Esophagus squamous epithelium (tissue), 5 donors: ENCODE measurements at places on chromosomes 16 and 17. TPM values are rescaled to one million over a fixed set of nuclear protein-coding genes. Genes with fewer than 3 reads are reported as not detected.

DNA sequence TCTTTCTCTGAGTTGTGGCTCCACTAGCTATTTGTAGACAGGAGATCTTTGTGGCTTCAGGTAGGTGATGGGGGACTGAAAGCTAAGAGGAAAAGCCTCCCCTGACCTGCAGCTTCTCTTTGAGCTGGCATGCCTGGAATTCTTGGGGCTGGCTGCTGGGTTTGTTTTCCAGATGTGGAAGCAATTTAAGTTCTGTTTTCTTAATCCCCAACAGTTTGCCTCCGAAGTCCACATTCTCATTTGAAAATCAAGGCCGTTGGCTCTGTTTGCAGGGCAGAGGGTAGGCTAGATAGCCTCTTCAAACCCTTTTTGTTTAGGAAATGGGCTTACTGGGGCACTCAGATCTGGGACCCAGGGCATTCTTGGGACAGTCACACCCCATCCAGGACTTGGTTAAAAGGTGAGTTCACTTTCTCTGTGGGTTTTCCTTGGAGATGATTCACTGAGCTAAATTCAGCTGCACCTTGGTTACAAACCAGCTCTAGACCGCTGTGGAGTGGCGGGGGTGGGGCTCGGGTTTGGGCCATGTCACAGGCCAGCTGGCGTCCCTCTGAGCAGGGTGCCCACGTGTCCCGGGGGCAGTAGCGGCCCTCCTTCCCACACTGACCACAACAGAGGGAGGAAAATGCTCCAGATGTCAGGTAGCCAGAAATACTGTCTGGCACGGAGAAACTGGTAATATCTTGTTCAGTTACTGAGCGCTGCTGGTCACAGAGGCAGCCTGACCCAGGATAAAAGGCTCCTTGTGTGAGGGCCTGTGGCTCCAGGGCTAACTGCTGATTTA is 108.5 kb downstream of the RAB11FIP4 start:
- H3K27ac ChIP-seq = no peak overlapping the region
- no peak overlapping the region for H3K4me3 ChIP-seq
- H3K4me1 ChIP-seq = peaks cover under 1% of the 10 kb centered on the region
- DNase-seq = no peak
- no peaks in the 10 kb centered on the region for H3K36me3 ChIP-seq

Gene GGT6
- 49.9 TPM for total RNA-seq

Gene KRTAP3-2
- not detected for total RNA-seq

- no peaks in the 10 kb centered on the region for H3K36me3 ChIP-seq
- no peak overlapping the region for H3K4me3 ChIP-seq
- H3K27ac ChIP-seq = no peak overlapping the region
- H3K4me1 ChIP-seq = no peaks in the 10 kb centered on the region
These were observed 84.4 kb upstream of the XYLT1 start for GRCh38 chr16:17555176-17555575.

GRCh38 chr16:84406006-84406963 is 37.9 kb downstream of the ATP2C2 start:
- no peaks in the 10 kb centered on the region for H3K36me3 ChIP-seq
- H3K4me1 ChIP-seq = no peaks in the 10 kb centered on the region
- H3K4me3 ChIP-seq = no peak overlapping the region
- H3K27me3 ChIP-seq = no peaks in the 10 kb centered on the region

Gene GJC1
- 2.0 TPM for total RNA-seq

DNA sequence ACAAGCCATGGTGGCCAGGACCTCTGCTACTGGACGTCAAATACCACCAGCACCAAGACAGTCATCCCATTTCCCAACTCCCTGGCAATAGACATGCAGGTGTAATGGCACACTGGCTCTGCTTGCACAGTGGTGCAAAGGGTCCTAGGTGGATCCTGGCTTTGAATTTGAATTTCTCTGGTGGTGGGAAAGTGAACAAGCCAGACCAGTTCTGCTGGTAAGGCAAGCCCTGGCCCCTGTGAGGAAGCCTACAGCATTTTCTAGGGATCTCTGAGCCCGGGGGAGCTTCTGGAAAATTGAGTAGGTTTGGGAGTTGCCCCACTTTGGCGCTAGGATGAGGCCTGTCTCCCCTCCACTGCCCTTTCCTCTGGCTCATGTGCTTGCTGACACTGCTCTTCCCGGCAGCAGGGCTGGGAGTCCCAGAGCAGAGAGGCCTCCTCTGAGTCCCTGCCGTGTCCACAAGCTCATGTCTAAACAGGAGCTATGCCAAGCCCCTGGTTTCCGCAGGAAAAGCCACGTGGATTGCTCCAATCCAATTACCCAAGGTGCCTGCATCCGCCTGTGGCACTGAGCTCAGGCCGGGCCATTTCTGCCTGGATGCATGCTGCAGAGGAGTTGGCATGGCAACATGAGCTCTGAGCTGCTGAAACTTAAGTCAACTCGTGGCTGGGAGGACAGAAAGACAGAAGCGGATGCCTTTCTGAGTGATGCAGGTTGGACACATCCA is 67.0 kb downstream of the PRMT7 start:
- no peaks in the 10 kb centered on the region for H3K36me3 ChIP-seq
- H3K4me1 ChIP-seq = peaks cover 5% of the 10 kb centered on the region
- DNase-seq = no peak
- no peak overlapping the region for H3K4me3 ChIP-seq
- H3K27ac ChIP-seq = no peak overlapping the region

DNA sequence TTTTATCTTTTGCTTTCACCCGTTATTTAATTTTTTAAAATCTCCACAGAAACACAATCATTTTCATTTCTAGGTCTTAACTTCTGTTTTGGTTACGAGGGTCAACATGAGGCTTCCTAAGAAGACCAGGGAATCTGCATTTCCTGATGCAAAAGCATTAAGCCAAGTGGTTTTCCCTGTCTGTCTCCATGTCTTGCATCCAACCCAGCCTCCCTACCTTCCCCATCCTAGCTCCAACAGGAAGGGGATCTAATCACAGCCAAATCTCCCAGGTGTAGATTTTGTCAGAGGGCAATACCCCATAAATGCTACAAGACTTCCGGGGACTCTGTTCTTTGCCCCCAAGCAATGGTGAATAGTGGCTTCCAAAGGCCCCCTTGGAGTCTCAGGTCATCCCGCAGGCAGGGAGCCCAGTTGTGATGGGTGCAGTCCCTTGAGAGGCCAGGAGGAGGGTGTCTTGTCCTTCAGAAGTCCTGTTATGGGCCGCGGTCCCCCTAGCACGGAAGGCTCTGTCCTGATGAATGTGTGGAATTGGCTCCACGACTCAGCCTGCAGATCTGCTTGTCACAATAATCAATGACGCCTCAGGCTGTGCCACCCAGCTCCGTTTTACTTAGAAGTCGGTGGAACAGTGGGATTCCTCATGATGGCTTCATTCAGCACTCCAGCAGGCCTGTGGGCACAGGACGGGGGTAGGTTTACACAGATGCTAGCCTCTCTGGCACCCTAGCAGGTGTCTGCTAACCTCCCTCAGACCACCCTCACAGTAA is 141.1 kb downstream of the RGS9 start:
- H3K27me3 ChIP-seq = no peaks in the 10 kb centered on the region
- no peak overlapping the region for H3K27ac ChIP-seq
- DNase-seq = no peak

DNA sequence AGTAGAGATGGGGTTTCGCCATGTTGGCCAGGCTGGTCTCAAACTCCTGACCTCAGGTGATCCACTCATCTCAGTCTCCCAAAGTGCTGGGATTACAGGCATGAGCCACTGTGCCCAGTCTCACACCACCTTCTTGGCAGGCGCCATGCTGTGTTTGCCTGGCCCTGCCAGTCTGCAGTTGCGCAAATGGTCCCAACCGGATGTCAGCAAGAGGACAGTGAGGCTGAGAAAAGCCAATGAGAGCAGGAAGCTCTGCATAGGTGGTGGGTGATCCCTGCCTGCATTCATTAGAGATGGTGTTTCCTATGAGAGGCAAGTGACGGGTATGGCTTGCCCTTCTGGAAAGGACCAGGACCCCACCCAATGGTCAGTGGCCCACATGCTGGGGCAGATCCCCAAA is 59.3 kb downstream of the PECAM1 start:
- H3K27ac ChIP-seq = no peak overlapping the region
- H3K4me1 ChIP-seq = peaks cover 73% of the 10 kb centered on the region
- no peak overlapping the region for H3K4me3 ChIP-seq
- H3K27me3 ChIP-seq = no peaks in the 10 kb centered on the region

GRCh38 chr17:71329310-71330098 is 791.3 kb upstream of the SOX9 start:
- no peaks in the 10 kb centered on the region for H3K4me1 ChIP-seq
- H3K4me3 ChIP-seq = no peak overlapping the region
- H3K27me3 ChIP-seq = no peaks in the 10 kb centered on the region
- H3K27ac ChIP-seq = no peak overlapping the region
- no peak for DNase-seq

- no peaks in the 10 kb centered on the region for H3K36me3 ChIP-seq
- no peaks in the 10 kb centered on the region for H3K27me3 ChIP-seq
- H3K27ac ChIP-seq = no peak overlapping the region
- H3K4me1 ChIP-seq = no peaks in the 10 kb centered on the region
- no peak overlapping the region for H3K4me3 ChIP-seq
These were observed 679.0 kb upstream of the CA10 start for GRCh38 chr17:52837492-52837891.

GRCh38 chr17:49574323-49574781 is 1.3 kb upstream of the NXPH3 start:
- no peak for DNase-seq
- peaks cover 62% of the 10 kb centered on the region for H3K4me1 ChIP-seq
- no peaks in the 10 kb centered on the region for H3K36me3 ChIP-seq
- H3K27ac ChIP-seq = peak overlapping the region; percentile 71
- H3K27me3 ChIP-seq = peaks cover 51% of the 10 kb centered on the region
- no peak overlapping the region for H3K4me3 ChIP-seq

- DNase-seq = no peak
- H3K27ac ChIP-seq = peak overlapping the region; percentile 67
- peaks cover 21% of the 10 kb centered on the region for H3K36me3 ChIP-seq
- H3K4me3 ChIP-seq = no peak overlapping the region
- no peaks in the 10 kb centered on the region for H3K27me3 ChIP-seq
- H3K4me1 ChIP-seq = peaks cover 33% of the 10 kb centered on the region
These were observed 15.6 kb downstream of the MRPS23 start for GRCh38 chr17:57834146-57834741.

GRCh38 chr17:81165246-81166032 is at the start of gene PVALEF:
PVALEF (plus strand) TSS chr17:81165507; CDS start chr17:81181227, 15,720 bp downstream.
- no peak for DNase-seq
- H3K36me3 ChIP-seq = no peaks in the 10 kb centered on the region
- H3K27ac ChIP-seq = peak within 1 kb of the TSS; percentile 44
- peaks cover 28% of the 10 kb centered on the region for H3K4me1 ChIP-seq
- peak within 1 kb of the TSS; percentile 9 for H3K4me3 ChIP-seq

- H3K27me3 ChIP-seq = no peaks in the 10 kb centered on the region
- H3K36me3 ChIP-seq = no peaks in the 10 kb centered on the region
- no peak for DNase-seq
- no peak overlapping the region for H3K27ac ChIP-seq
- H3K4me1 ChIP-seq = no peaks in the 10 kb centered on the region
- H3K4me3 ChIP-seq = no peak overlapping the region
These were observed 365.6 kb downstream of the SLC39A11 start for GRCh38 chr17:72726936-72727335.

- peak within 1 kb of the TSS; percentile 79 for H3K4me3 ChIP-seq
- H3K27me3 ChIP-seq = no peaks in the 10 kb centered on the region
- H3K36me3 ChIP-seq = no peaks in the 10 kb centered on the region
- H3K4me1 ChIP-seq = peaks cover 6% of the 10 kb centered on the region
These were observed at the start of gene PIGL for GRCh38 chr17:16217002-16217635. PIGL (plus strand) TSS chr17:16217210; CDS start chr17:16217227, 17 bp downstream.

GRCh38 chr16:9118170-9118569 is 26.7 kb downstream of the HAPSTR1 start:
- H3K4me3 ChIP-seq = no peak overlapping the region
- peaks cover 77% of the 10 kb centered on the region for H3K4me1 ChIP-seq
- H3K36me3 ChIP-seq = peaks cover 65% of the 10 kb centered on the region
- no peaks in the 10 kb centered on the region for H3K27me3 ChIP-seq
- no peak for DNase-seq

DNA sequence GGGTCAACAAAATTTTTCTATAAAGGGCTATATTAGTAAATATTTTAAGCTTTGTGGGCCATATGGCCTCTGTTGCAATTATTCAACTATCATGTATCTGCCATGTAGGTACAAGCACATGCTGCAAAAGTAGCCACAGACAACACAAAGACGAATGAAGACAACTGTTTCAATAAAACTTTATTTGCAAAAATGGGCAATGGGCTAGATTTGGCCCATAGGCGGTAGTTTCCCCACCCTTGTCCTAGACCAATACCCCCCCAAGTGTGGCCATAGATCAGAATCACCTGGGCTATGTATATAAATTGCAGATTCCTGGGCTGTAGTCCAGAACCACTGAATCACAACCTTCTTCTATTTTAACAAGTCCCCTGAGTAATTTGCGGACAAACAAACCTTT is 331.0 kb upstream of the PSMD7 start:
- no peaks in the 10 kb centered on the region for H3K4me1 ChIP-seq
- H3K27ac ChIP-seq = no peak overlapping the region
- no peaks in the 10 kb centered on the region for H3K27me3 ChIP-seq
- no peaks in the 10 kb centered on the region for H3K36me3 ChIP-seq

- no peak overlapping the region for H3K4me3 ChIP-seq
- no peaks in the 10 kb centered on the region for H3K27me3 ChIP-seq
- H3K36me3 ChIP-seq = no peaks in the 10 kb centered on the region
- no peaks in the 10 kb centered on the region for H3K4me1 ChIP-seq
- H3K27ac ChIP-seq = no peak overlapping the region
These were observed 168.1 kb upstream of the RBL2 start for GRCh38 chr16:53266156-53266555.

DNA sequence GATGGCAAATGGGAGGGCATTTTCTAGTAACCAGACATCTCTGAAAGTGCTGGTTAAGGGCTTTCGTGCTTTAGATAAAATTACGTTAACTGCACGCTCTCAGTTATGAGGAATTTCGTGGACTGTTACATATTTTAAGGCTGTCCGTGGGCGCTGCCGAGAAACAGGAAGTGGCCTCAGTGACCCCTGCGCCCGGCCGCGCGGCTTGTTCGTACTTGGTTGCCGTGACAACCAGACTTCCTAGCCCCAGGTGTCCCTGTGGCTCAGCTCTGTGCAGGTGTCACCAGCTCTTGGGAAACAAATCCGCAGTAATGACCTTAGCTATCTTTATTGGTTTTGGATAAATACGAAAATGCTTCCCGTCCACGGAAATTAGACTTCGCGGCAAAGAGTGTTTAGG is 52.7 kb downstream of the LMF1 start:
- no peaks in the 10 kb centered on the region for H3K36me3 ChIP-seq
- no peak for DNase-seq
- H3K27me3 ChIP-seq = no peaks in the 10 kb centered on the region
- no peak overlapping the region for H3K27ac ChIP-seq
- peaks cover 10% of the 10 kb centered on the region for H3K4me1 ChIP-seq

GRCh38 chr16:48907906-48908634 is 298.1 kb upstream of the N4BP1 start:
- DNase-seq = no peak
- H3K27ac ChIP-seq = no peak overlapping the region
- H3K27me3 ChIP-seq = peaks cover 3% of the 10 kb centered on the region
- H3K36me3 ChIP-seq = no peaks in the 10 kb centered on the region

Gene SHCBP1
- total RNA-seq = 8.5 TPM

- no peaks in the 10 kb centered on the region for H3K4me1 ChIP-seq
- DNase-seq = no peak
- no peak overlapping the region for H3K4me3 ChIP-seq
- no peaks in the 10 kb centered on the region for H3K27me3 ChIP-seq
- no peak overlapping the region for H3K27ac ChIP-seq
These were observed 108.0 kb upstream of the DNAH9 start for GRCh38 chr17:11490171-11490755.

Gene INO80E
- 56.6 TPM for total RNA-seq

GRCh38 chr16:88703486-88704309 is 2.5 kb downstream of the RNF166 start:
- peaks cover 28% of the 10 kb centered on the region for H3K4me1 ChIP-seq
- peak overlapping the region; percentile 80 for H3K27ac ChIP-seq
- peaks cover 20% of the 10 kb centered on the region for H3K36me3 ChIP-seq
- H3K27me3 ChIP-seq = no peaks in the 10 kb centered on the region
- DNase-seq = no peak

Gene STAT5A
- total RNA-seq = 7.3 TPM

Gene RPL38
- 224 TPM for total RNA-seq

GRCh38 chr16:20881503-20881878 is 18.7 kb downstream of the DCUN1D3 start:
- no peaks in the 10 kb centered on the region for H3K36me3 ChIP-seq
- no peaks in the 10 kb centered on the region for H3K27me3 ChIP-seq
- H3K27ac ChIP-seq = no peak overlapping the region
- peaks cover 80% of the 10 kb centered on the region for H3K4me1 ChIP-seq
